Activated CD4-positive, alpha-beta T cell treated with anti-CD3 and anti-CD28 coated beads, Interleukin-2, amount 50 U/mL, for 16 hours (primary cell): ENCODE measurements at places on chromosomes 11 and 22.
A peak's percentile ranks its signal among the peaks of the same experiment; 100 is the strongest.

GRCh38 chr22:46465345-46465720 is 72.1 kb downstream of the CELSR1 start:
- DNase-seq: no peak

GRCh38 chr11:66115638-66116301 is 45.7 kb downstream of the PACS1 start:
- DNase-seq: peak; percentile 61

GRCh38 chr11:27977031-27977430 is 130.9 kb downstream of the KIF18A start:
- no peak for DNase-seq

DNA sequence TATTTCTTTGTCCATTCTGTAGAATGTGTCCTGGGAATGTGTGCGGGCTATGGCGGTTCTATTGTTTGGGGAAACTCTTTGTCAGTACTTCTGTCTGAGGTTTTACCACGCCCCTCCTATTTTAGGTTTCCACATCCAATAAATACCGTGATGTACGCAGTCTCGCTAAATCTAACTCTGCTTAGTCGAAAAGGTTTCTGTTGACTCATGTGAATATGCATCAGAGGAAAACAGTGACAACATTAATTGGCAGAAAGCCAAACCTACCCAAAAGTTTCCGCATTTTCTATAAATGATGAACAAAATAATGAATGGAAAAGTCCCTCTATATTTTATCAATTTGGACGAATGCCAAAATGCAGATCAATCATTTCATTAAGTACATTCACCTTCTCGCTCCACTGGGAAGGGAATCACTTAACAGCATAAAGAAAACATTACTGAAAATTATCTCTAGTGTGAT is 143.4 kb downstream of the MAML2 start:
- DNase-seq: peak; percentile 82

- DNase-seq: no peak
Measured at GRCh38 chr11:113162592-113162962, 151.8 kb upstream of the TTC12 start.

DNA sequence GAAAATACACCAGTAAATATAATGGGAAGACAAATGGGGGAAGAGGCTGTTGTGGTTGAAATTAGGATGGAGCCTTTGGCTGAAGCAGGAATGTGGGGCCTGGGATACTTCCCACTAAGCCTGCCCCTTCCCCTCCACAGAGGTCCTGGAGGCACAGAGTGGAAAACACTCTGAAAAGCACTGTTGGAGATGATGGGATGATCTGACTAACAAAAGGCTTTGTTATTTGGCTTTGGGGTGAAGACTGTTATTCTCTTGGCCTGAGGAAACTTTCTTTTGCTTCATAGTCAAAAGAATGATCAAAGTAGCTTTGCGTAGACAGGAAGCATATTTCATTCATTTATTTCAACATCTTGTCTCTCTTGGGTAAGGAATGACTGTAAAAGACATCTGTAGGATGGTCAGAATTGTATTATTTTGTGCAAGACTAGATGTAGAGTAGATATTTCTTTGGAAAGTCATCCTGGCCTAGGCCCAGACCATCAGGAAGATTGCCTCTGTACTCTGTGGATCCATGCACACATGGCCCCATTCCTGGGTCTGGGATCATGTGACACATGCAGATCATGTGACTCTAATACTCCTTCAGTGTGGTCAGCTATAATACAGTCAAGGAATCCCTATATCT is 111.4 kb downstream of the SPON1 start:
- DNase-seq: no peak
